ENCODE measurements at places on chromosomes 1 and 21. TPM values are rescaled to one million over a fixed set of nuclear protein-coding genes. Genes with fewer than 3 reads are reported as not detected.

The PLPP3 gene
- 117 TPM for total RNA-seq

GRCh38 chr1:110245876-110246620 lies 35.9 kb downstream of the KCNC4 start:
- no peak for DNase-seq

The RHBDL2 gene
- total RNA-seq, result not detected

DNA sequence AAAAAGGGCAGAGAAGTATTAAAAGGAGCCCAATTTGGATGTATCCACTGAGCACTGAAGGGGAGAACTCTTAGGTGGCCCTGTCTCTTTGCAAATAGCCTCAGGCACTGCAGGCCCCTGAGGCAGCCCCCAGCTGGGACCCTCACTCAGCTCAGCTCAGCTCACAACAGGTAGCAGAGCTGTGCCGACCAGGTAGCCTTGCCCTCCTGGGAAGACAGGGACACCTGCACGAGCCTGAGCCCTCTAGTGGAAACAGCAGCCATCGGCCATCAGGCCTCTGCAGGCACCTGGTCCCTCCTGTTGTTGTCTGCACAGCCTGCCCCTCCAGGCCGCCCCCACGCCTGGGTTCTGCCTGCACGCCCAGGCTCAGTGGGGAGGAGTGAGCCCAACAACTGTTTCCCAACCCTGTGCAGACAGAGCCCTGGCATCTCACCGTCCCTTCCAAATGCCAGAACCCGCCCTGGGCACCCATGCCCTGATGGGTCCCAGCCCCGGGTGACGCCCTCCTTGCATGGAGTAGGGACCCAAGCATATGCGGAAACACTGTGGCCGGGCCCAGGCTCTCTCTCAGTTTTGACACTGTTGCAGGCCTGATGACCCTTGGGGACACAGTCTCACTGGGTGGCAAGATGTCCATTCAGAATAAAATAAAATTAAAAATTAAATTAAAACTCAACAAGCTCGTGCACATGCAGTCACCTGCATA lies 60.0 kb upstream of the AJAP1 start:
- no peak for DNase-seq

Data from Right ventricle myocardium superior (tissue), 1 donor.